ENCODE measurements at places on chromosomes 5 and 9.

GRCh38 chr5:65141493-65141892 is 340.2 kb downstream of the ADAMTS6 start:
- no peak for DNase-seq

DNA sequence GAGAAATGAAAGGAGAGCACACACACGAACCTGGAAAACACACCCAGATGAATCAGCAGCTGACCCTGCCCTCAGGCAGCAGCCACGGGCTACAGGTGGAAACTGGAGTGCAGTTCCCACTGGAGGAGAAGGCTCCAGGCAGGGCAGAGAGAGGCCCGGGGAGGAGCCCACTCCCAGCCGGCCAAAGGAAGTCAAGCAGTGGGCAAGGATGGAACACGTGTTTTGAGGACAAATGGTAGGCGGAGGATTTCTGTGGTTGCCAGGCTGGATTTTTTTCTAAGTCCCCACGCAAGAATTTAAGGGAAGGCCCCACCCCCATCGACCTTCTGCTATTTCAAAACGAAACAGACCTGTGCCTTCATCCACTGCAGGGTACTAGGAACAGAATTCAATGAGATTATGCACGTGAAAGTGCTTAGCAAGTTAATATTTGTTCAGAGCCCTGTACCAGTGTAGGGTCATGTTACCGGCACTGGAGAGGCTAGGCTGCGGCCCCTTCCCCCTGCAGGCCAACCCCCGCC is 6.8 kb downstream of the EPB41L4B start:
- peak; percentile 70 for DNase-seq

GRCh38 chr9:78035383-78035993 is 3.9 kb upstream of the GNAQ start:
- DNase-seq: peak; percentile 93

GRCh38 chr9:131403493-131403773 is 9.5 kb downstream of the PRRC2B start:
- no peak for DNase-seq

DNA sequence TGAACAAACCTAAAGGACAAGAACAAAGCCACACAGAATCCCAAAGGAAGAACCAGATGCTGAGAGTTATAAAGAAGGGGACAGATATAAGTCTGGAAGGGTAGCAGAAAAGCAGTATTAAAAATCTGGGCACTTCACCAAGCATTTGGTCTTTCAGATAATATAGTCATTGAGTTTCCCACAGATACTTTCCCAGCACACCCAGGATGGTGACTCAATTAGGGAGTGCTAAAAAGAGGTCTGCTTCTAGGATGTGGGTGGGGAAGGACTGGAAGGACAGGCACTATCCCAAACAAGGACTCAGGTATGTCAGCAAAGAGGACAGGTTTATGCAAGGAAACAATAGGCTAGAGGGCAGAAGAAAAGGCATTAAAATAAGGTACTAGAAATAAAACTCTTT is 59.3 kb downstream of the DIAPH1 start:
- no peak for DNase-seq

DNA sequence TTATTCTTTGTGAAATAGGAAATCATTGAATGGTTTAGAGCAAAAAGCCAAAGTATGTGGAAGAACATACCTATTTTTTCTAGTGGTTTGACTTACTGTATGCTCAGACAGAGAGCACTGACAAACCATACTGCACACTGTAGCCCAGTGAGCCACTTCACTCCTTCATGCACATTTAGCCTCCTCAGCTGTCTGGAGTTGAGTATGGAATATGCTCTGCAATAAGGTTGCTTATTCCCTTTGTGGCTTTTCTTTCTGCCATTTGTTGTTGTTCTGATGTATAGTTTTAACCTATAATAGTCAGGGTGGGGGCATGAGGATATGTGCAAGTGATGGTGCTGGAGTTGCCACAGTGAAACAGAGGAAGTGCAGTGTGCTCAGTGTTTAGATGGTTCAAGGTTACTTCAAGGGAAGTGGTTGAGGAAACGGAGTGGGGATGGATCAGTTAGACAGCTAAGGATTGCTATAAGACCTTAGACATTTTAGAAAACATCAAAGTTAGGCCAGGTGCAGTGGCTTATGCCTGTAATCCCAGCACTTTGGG is 100.7 kb downstream of the CDC42SE2 start:
- no peak for DNase-seq

DNA sequence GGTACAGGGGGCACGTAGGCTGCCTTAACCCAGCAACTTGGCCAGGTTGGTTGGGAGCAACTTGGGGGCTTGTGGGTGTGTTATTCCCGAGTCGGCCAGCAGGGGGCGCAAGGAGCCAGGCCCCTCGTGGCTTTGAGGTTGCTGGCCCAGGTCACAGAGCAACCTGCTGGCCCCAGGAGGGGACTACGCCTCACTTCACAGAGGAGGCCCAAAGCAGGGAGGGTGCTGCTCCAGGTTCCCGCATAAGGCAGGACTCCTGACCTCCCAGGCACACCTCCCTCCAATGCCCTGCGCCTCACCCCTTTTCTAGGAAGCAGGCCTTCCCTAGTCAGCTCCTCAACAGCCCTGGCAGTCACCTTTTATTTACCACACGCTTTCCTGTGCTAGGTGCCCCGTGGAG is 18.1 kb downstream of the KYAT1 start:
- DNase-seq: no peak

GRCh38 chr9:100129772-100130171 is 30.7 kb downstream of the INVS start:
- no peak for DNase-seq

DNA sequence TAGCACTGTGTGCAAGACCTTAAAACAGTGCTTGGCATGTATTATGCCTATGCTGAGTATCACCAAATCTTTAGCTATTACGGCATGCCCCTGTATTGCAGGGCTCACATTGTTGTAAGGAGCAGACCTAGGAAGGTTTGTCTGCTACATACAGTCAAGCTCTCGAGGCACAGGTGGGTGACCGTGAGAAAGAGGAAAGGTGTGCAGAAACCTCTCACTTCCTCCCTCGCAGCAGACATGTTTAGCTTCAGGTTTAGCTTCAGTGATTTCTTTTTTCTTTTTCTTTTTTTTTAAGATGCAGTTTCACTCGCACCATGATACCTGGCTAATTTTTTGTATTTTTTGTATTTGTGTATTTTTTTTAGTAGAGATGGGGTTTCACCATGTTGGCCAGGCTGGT is 275.8 kb upstream of the RIOK2 start:
- DNase-seq: no peak

- DNase-seq: no peak
Observed at GRCh38 chr9:117779760-117780159, 75.6 kb downstream of the TLR4 start.

DNA sequence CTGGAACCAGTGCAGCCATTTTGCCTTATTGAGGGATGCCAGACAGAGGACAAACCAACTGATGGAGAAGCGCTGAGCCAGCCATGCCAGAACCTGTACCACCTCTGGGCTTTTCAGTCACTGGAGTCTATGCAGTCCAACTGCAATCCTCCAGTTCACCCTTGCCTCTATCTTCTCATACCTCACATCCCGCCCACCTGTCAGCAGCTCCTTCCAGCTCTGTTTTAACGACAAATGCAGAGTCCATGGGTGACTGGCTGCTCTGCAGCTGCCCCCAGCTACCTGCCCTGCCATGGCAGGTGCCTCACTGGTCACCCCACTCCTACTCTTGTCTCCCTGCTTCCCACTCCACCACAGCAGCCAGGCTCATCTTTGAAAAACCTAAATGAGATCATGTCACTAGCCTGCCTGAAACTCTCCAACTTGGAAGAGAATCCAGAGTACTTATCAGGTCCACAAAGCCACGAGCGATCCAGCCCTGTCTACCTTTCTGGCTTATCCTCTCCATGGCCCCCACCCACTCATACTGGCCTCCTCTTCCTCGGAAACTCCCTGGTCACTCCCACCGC is 14.0 kb upstream of the ACSL6 start:
- no peak for DNase-seq

DNA sequence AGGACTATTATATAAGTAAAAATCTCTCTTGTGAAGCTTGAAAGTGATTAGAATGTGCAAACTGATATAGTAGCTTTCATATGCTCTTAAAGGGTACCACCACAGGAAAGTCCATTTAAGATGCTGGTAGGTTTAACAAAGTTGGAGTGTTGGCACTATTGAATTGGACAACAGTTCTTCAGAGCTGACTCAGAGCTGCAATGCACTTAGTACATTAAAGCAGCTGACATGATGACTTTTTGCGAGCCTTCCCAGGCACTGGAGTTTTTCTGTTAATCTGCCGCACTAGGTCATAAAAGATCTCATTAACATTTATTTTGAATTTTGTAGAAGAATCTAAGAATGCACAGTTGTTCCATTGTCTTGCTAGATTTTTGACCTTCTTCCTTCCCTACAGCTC is 243.8 kb downstream of the ADAMTSL1 start:
- no peak for DNase-seq

Data from NCI-H2029 treated with DMSO at 0.1 percent for 48 hours (cell line).